Anterior cingulate cortex (tissue), 58 donors: ENCODE measurements at places on chromosomes 5 and 9.

DNA sequence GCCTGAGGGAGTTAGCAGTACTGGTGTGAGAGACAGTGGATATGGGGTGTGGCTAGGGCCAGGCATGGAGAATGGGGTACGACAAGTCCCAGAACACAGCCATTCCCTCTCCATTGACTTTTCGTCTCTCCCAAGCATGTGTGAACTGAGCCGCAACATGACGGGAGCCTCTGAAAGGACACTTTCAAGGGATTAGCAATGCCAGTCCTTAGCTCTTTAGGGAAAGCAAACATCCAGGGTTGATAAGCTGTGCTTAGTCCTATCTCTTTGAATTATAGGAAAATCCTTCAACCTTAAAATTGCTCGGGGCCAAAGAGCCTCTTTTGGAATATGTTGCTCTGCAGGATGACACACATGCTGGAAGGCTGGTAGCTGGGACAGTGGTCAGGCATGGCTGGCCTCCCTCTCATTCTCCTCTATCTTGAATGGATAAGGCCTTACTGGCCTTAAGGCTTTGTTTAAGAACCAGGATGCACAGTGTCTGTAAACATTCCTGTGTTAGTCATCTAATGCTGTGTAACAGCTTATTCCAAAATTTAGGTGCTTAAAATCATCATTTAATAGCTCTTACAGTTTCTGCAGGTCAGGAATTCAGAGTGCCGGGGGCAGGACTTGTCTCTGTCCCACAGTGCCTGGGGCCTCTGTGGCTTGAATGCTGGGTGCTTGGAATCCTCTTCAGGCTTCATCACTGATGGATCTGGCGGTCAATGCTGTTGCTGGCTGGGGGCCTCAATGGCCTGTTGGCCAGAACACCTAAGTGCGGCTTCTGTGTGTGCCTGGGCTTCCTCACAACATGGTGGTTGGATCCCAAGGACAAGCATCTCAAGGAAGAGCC is 95.3 kb downstream of the PTTG1 start:
- no peak for DNase-seq

DNA sequence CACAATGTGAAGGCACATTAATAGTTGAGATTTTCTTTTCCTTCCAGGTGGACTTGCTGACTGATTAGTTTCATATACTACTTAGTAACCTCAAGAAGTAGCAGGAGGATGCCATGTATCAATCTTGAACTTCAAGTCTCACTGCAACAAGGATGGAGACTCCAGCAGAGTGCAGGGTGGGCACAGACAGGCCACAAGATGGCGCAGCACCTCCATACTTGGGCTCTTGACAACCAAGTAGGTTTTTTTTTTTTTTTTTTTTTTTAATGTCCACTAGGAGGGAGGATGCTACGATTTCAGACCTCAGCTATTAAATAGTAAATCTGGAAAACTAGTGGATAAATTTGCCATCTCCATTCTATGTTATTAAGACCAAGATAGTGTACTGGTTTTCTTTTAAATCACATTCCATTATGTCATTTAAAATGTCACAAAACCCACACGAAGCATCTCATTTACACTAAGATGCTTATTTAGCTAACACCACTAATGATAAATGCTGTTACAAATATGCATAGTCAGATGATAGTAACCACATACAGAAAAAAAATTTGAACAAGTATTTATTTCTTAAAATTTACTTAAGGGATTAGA is 58.6 kb downstream of the IL6ST start:
- DNase-seq = peak; percentile 23

DNA sequence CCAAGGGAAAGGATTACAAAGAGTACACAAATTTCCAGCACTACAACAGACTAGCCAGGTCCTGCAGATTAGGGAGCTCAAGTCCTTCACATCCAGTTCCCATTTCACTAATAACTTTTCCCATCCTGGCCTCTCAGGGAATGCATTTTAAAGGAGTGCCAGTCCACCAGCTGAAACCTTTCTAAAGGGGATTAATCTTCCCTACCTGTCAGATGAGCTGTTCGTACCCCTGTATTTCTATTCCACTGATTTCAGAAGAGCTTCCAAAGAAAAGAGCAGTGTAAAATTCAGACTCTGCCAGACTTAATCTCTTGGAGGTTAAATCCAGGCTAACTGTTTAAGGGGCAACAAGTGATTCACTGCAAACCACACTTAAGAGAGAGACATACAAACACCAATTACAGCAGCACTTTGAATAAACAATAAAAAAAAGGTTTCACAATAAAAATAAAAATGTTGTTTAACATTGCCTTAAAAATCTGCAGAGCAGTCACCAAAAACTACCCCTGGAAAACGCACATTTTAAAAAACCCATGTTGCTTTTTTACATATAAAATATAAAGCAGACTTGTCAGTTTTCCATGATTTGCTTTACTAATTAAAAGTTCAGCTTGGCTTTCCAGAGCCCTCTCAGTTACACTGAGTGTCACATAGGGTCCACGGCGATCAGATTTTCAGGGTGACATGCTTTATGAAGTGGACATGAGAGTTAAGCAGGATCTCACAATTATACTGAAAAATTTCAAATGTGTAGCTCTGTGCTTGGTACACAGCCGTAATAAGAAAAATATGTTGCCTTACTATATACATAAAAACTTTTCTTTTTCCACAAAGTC is 3.2 kb downstream of the ROR2 start:
- no peak for DNase-seq

DNA sequence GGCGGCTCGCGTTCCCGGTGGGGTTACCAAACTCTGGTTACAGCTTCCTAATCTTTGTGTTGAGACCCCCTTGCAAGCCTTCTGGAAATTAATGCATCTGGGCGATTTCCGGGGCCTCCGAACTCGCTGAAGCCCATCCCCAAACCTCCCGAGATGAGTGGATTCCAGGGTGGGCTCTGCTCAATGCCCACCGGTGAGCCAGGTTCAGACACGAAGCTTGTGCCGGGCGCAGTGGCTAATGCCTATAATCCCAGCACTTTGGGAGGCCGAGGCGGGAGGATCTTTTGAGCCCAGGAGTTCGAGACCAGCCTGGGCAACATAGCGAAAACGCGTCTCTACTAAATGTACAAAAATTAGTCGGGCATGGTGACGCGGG is 356 bp upstream of the HACD4 start:
- DNase-seq = no peak

DNA sequence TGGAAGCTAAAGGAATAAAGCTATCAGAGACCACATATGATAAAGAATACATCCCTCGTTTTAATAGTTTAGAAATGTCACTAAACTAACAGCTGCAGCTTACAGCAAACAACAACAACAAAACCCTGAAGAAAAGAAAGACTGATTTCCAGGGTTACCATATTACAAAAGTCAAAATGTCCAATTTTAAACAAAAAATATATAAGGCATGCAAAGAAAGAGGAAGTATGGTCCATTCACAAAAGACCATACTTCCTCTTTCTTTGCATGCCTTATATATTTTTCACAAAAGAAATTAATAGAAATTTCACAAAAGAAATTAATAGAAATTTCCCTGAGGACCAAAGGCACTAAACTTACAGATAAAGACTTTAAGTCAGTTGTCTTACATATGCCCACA is 354.2 kb downstream of the ARL15 start:
- no peak for DNase-seq

DNA sequence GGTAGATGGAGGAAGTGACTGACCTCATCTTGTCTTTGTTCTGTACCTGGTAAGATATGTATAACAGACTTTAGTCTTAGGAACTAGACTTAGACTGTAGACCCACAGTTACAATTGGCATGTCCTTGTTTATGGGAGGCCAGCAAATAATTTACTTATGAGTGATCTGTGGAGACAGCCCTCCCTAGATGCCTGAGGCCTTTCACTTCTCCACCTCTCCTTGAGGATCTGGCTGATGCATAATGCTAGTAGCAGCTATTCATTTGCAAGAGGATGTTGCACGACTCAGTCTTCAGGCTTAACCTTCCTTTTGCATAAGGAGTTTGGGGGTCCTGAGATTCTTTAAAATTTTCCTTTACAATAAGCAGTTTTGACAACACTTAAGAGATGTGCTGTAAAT is 100.7 kb downstream of the YTHDC2 start:
- no peak for DNase-seq

DNA sequence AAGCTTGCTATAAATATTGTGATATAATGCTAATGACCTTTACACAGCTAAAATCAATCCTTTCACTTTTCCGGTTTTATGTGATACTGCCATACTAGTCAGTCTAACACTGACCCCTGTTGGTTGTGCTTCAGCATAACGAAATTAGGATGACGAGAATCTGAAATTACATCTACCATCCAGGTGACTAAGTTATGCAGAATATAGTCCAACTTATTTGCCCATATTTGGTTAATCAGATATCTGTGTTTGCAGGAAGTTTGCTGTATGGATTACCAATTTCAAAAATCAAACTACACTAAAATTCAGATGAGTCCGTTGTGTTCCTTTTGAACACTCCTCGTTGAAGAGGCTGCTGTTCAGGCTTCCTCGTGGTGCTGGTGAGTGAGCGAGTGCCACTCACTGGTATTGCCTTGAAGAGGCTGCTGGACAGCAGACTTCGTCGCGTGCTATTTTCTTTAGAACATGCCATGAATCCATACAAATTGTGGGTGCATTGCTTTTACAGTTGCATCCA is 32.5 kb downstream of the TENT4A start:
- no peak for DNase-seq

GRCh38 chr5:68438876-68439275 is 223.3 kb downstream of the PIK3R1 start:
- DNase-seq = no peak

DNA sequence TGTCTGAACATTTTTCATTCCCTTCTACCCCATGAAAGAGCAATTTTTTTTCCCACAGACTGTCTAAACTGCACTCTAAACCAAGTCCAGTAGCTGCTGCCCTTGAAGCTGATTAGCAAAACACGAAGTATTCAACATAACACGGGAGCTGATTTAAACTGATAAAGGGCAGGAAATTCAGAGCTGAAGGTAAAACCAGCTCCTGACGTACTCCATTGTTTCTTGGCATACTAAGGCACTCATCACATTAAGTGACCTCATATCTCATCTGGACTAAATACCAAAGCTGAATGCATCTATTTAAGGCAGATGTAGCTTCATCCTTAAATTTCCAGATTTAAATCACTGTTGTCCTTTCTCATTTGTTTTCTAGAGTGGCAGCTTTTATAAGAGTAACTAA is 12.0 kb downstream of the GDF9 start:
- no peak for DNase-seq

GRCh38 chr5:123093111-123093600 is 4.1 kb downstream of the PRDM6 start:
- DNase-seq = no peak
